ENCODE measurements at places on chromosomes 4 and X.

GRCh38 chrX:113747274-113747973 lies 836.5 kb upstream of the HTR2C start:
- no peak for DNase-seq

DNA sequence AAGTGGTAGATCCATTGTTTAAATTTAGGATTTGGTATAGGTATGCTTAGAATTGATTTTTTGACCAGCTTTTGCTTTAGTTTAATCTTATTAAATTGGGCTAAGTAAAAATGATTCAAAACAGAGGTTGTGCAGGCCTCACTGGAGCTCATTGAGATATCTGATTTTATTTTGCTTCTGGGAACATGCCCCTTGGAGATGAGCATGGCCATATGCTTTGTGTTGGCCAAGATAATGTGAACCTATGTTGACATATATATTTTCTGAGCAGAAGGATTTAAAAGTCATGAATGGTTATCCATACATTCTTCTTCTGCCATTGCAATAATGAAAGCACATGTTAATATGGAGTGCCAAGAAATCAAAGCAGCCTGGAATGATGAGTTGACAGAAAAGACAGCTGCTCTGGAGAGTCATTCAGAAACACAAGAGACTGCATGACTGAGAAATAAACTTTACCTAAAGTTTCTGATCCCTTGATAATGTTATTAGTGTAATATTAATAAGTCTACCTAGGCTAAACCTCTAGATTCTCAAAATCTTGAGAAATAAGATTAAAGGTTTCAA lies 489.7 kb upstream of the GNPDA2 start:
- DNase-seq = no peak

DNA sequence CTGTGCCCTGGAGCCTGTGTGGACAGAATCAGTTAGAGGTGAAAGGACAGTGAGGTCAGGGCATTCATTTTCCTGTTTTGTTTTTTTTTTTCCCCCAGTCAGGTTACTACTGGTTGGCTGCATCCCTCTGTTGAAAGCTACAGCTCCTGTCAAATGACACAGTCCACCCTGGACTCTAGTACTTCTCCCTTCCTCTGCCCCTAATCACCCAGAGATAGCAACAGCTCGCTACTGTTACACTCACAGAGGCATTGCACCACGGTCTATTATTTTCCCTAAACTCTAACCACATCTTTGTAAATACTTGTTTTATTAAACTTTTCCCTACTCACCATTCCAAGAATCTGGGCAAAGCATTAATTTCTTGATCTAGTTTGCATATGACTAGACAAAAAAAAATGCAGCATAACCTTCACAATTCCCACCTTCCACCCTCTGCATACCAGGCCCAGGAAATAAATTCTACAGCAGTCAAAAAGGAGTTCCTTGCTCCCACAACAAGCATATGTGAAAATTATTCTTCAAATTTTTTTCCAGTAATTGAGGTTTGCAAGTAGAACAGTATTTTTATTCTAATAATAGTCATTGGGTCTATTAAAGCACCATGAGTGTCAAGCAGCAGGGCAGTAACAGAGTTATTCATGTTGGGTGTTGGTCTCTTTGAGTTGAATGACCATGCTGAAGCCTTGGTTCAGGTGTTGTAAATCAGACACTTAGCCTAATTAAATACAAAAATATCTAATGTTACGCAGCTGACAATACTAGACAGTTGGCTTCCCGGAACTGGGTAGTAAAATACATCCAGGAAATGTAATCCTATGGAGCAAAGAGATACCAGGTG lies 329.2 kb downstream of the INPP4B start:
- DNase-seq = no peak

DNA sequence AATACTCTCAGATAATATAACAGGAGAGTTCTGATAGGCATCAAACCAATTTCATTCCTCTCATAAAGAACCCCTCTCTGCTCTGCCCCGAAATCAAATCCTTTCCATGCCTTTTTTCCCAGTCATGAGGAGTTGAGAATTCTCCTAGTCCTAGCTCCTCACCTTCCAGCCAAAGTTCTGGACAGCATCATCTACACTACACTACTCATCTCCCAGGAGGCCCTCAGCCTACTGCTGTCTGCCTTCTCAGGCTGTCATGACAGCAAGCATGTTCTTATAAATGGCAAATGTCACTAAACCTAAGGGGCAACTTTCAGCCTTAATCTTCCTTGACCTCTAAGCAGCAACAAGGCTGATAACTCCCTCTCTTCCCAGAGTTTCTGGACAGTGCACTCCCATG lies 26.6 kb downstream of the MAPK10 start:
- no peak for DNase-seq

DNA sequence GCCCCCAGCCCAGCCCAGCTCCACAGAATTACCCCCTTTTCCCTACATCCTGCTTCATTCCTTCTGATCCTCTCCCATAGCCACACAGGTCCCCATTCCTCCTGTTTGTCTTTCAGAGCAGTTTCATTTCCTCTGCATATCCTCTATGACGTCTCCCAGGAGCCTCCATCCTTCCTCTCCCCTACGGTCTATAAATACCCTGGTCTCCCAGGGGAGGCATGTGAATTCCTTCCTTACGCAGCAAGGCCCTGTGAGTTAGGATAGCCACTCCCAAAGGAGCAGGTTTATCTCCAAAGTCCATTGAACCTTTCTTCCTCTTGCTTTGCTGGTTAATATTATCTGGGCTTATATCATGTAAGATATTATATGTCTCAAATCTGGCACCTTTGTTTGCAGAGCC lies 8.4 kb upstream of the APLN start:
- DNase-seq = no peak

GRCh38 chr4:168535689-168536088 lies 38.8 kb downstream of the PALLD start:
- DNase-seq = no peak

- no peak for DNase-seq
These were observed 117.4 kb upstream of the NUDT10 start for GRCh38 chrX:51215266-51215665.

GRCh38 chr4:106810122-106810521 lies 226.0 kb downstream of the DKK2 start:
- DNase-seq = no peak

DNA sequence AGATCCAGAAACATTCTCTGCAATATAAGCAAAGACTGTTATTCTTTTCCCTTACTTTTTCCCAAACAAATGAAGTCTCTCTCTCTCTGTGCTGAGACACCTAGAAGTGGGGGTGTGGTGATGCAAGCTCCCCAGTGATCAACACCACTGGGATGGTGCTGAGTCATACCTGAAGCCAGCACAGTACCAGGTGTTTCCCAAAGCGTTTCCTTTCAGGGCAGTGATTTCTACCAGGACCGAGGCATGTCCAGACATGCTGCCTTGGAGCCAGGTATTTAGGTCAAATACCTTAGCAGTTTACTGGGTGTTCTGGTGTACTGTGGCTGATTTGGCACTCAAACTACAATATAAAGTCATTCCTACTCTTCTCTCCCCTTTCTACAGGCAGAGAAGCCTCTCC lies 726.5 kb downstream of the FAM133A start:
- DNase-seq = no peak

DNA sequence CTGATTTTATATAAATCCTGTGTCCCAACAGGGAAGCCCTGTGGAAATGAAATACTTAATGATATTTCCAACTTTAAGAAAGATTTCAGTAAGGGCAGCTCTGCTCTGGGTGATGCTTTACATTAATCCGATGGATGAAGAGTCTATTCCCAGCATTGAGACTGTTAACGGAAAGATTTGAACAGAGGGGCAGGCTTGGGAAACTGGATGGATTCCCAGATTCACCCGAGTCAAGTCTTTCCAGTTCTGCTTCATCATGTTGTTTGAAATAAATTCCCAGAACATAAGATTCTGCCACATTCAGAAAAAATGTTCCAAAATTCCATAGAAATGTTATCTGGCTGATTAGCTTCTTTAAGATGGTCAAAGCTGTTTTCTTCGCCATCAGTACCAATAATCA lies 246.0 kb downstream of the FBXW7 start:
- DNase-seq = no peak

DNA sequence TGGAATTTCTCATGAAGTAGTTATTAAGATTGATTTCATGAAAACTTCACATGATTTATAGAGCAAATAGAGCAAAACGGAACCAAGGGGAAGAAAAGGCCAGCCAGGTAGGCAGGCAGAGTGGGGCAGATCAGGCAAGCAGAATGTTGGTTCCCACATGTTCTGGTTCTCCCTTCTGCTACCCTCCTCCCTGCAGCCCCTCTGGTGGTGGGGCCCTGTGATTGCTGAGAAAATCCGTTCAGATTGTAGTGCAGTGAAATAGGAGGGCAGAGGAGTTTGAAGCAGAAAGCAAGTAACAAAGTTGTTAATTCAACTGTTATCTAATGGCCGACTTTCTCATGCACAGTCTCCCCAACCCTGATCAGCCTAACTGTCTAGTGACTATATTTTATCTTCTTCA lies 185.3 kb downstream of the MID1IP1 start:
- DNase-seq = no peak

DNA sequence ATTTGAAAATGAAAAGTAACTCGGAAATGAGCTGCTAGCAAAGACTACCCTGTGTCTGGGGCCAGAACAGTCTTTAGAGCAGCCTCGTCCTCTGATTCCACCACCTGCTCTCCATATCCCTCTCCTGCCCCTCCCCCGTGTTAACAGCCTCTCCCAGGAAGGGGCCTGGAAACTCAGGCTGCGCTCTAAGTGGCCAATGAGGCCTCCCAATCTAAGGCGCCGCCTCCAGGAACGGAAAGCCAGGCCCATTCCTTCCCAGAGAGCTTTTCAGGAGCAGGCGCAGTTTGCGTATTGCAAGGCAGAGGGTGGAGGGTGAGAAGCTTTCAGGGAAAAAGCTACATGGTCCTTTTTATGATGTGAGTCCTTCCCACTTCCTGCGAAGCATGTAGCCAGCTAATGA lies 31.2 kb downstream of the RS1 start:
- DNase-seq = no peak

GRCh38 chrX:151398346-151398745 lies 1.3 kb downstream of the VMA21 start:
- no peak for DNase-seq

- DNase-seq = no peak
These were observed 37.3 kb downstream of the GBA3 start for GRCh38 chr4:22730021-22730420.

- DNase-seq = no peak
These were observed 52.6 kb upstream of the STX18 start for GRCh38 chr4:4594285-4594920.

DNA sequence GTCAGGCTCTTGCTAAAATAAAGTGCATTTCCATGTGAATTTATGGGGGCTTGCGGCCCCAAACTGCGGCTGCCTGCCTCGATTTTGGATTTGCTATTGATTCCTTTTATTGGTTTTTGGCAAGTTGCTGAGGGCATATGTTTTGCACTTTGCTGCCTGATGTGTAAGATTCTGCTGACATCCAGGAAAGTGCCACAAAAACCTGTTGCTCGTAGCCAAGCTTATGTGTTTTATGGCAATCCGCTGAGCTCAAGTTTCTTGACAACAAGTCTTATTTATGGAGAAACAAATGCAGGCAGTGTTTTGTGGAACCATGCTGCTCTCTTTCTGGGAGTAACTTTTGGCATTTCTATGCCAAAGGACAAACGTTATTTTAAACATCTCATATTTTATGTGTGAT lies 97.3 kb upstream of the DDIT4L start:
- no peak for DNase-seq

- no peak for DNase-seq
These were observed 46.0 kb upstream of the SMAD1 start for GRCh38 chr4:145435646-145436045.

Data from T-helper 17 cell (primary cell).